Stimulated activated CD4-positive, alpha-beta T cell treated with anti-CD3 and anti-CD28 coated beads, Interleukin-1b, Interleukin-23, amount 100 ng/mL, for 1 hour (primary cell): ENCODE measurements at places on chromosomes 3 and 15.

- DNase-seq, result no peak
Observed at GRCh38 chr3:5317557-5317956, 130.1 kb downstream of the EDEM1 start.

GRCh38 chr3:147701195-147701594 is 292.0 kb downstream of the ZIC1 start:
- DNase-seq, result no peak

GRCh38 chr3:112561484-112561733 is 353 bp downstream of the ATG3 start:
- DNase-seq, result no peak

DNA sequence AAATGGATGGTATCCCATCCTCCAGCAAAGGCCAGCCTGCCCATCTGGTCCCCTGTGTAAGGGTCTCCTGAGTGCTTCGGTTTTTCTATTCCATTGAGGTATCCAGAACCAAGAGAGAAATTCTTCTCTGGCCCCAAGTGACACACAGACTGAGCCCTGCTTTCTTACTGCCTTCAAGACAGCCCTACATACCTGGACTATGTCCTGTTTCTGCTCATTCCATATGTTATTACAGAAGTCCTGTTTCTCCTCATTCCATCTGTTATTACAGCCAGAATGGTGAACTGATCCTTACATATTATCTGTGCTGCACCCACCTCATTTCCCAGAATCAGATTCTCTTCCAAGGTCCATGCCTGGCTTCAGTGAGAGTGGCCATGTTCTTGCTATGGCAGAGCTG is 115.2 kb downstream of the DCLK3 start:
- DNase-seq, result no peak

- DNase-seq, result no peak
Observed at GRCh38 chr3:129238945-129239705, 10.3 kb upstream of the COPG1 start.

GRCh38 chr3:71355862-71356261 is 227.7 kb downstream of the FOXP1 start:
- no peak for DNase-seq

GRCh38 chr3:134363381-134363755 is 10.9 kb downstream of the AMOTL2 start:
- DNase-seq, result no peak

DNA sequence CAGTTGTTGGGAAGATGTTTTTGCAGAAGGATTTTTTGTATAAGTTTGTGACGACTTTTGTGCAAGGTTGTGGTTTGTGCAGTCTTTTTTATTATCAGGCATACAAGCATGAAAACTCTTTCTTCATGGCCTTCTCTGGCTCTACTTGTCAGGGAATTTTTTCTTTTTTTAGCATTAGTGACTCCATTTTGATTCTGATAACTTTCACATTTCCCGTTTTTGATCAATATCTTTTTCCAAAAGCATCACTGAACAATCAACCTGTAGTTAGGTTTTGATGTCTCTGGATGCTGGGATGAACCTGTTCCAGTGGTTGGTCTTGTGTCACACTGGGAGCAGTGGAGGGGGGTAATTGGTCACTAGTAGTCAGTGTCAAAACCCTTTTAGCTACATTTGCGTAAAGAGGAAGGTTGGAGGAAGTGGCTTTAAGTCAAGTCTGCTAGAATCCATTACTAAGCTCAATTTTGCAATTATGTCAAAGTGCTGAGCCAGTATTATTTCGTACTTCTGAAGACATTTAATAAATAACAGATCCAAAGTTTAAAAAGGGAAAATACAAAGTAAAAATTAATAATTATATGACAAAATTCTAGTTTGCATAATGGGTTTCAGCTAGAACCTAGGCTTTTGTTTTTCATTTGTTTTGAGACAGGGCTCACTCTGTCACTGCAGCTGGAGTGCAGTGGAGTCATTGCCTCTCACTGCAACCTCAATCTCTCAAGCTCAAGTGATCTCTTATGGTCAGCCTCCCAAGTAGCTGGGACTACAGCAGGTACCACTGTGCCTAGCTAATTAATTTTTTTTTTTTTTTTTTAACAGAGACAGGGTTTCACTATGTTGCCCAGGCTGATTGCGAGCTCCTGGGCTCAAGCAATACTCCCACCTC is 18.8 kb upstream of the CFAP161 start:
- no peak for DNase-seq
